ENCODE measurements at places on chromosomes 3 and 15.

- no peak for DNase-seq
These were observed 48.1 kb downstream of the ADAM10 start for GRCh38 chr15:58701376-58701775.

DNA sequence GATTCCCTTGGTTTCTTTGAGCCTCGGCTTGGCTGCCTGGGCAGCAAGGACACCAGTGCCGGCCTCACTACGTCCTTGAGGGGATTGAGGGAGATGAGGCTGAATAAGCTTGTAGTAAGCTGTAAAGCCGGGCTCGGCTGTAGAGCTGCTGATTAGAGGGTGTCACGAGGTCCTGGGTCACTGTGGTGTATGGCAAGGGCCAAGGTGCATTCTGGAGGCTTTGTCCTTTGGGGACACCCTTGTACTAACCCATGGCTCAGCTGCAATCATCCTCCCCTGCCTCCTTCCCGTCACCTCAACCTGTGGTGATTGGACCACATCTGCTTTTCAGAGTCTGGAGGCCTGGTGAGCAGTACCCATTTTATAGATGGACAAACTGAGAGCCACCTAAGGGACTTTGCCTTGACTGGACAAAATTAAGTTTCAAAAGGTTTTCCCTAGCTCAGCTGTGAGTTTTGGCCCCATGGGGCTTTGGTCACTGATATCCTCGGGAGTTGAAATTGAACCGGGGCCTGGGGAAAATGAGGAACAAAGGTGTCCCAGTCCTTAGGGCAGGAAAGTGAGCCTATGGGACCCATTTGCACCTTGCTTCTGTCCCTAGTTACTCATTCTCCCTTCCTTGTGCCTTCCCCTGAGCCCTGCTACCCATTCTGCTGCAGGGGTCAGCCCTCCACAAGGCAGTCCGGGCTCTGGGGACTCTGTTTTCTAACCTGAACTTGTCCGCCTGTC lies 2.4 kb downstream of the SLC6A6 start:
- DNase-seq, result no peak

DNA sequence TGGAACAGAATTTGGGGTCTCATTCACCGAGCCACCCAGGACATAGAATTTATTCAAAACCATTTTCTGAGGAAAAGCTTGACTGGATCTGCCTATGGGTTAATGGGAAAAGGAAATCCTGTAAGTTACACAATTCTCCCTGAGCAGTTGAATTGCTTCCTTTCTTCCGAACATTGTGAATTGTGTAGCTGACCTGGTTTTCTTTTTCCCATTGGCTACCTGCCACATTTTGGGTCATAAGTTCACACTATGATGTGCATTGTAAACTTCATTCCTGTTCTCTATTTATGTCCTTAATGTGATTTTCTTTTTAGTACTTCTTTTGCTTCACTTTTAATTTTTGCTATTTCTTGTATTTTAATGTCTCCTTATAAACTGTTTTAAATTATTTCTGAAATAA lies 386.0 kb upstream of the LRRC3B start:
- DNase-seq, result no peak

- no peak for DNase-seq
These were observed 120.0 kb downstream of the FNDC3B start for GRCh38 chr3:172159376-172159775.

DNA sequence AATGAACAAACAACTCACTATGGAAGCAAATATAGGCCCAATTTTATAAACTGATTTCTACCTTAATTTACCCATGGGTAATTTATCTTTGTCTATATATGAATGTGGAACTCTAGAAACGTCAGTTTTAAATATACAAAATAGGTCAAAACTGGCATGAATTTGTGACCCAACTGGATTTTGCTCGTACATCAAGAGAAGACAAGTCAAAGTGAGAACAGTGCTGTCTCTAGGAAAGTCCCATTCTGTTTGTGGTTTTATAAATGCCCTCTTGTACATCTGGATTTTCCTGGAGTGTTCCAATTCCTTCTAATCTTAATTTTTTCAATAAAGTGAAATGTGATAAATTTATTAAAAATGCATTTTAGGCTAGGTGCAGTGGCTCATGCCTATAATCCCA lies 50.2 kb upstream of the ABHD10 start:
- DNase-seq, result no peak

DNA sequence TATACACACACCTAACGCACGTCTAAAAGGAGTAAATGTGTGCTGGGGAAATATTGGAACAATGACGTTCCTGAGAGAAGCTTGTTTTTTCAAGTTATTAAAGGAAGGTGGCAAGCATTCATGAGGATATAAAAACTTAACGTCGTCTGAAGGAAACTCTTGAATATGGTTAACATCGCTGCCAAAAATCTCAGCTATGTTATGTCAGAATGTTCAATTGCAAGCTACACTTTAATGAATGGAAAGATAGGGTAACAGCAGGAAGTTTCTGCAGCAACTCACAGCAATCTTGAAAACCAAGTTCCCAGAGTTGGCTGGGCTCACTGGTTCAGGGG lies 54.3 kb upstream of the MEF2A start:
- DNase-seq, result no peak

DNA sequence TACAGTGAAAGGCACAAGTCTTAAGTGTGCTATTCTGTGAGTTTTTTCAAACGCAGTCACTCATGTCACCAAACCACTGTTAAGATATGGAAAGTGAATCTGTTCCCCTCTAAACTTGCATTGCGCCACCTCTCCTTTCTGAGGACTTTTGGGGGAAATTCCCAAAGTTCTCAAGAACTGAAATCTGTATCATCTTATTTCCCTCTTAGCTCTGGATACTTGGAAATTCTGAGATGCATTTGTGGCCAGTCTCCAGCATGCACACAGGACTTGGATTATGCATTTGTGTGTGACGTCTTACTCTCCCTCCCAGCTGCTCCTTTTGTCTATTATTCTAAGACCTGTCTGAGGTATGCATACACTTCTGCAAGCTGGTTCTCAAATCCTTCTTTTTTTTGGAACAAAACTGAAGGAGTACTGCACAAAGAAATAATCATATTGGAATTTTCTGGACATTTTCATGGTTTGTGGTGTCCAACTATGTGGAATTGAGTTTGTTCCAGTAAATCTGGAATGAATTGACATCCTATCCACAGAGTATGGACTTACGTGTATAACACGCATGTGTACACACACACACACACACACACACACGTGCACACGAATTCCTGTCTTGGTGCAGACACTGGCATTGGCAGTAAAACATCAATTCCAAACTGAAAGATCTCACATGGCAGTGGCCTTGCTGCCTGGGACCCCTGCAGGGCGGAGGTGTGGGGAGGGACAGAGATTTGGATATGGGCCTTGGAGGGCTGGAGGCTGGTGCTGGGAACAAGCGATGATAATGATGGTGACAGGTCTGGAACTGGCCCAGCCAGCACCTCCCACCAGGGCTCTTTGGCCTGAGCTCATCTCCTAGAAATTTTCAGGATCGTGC lies 8.2 kb upstream of the LCTL start:
- DNase-seq, result no peak

- no peak for DNase-seq
These were observed 16.5 kb downstream of the SLC12A1 start for GRCh38 chr15:48222627-48223026.

GRCh38 chr15:65476903-65477302 lies 40.6 kb downstream of the DPP8 start:
- no peak for DNase-seq

- no peak for DNase-seq
These were observed 33.0 kb downstream of the MITF start for GRCh38 chr3:69772152-69772867.

DNA sequence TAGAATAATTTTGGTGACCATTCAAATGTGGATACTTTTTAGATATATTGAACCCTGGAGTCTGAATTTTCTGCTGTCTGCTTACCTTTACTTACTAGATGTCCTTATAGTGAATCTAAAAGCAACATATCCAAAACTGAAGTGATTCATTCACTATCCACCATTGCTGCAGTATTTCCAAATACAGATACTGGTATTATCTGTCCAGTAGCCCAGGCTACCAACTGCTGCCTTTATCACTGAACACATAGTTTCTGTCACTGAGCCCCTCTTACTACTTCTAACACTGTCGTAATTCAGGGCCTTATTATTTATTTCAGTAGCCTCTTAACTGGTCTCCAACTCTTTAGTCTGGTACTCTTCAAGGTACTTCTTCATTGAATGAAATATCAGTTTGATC lies 49.2 kb downstream of the SLMAP start:
- DNase-seq, result no peak

- DNase-seq, result no peak
These were observed 66.7 kb upstream of the PRICKLE2 start for GRCh38 chr3:64291956-64292355.

- no peak for DNase-seq
These were observed 17.8 kb downstream of the FLNB start for GRCh38 chr3:58025837-58026569.

DNA sequence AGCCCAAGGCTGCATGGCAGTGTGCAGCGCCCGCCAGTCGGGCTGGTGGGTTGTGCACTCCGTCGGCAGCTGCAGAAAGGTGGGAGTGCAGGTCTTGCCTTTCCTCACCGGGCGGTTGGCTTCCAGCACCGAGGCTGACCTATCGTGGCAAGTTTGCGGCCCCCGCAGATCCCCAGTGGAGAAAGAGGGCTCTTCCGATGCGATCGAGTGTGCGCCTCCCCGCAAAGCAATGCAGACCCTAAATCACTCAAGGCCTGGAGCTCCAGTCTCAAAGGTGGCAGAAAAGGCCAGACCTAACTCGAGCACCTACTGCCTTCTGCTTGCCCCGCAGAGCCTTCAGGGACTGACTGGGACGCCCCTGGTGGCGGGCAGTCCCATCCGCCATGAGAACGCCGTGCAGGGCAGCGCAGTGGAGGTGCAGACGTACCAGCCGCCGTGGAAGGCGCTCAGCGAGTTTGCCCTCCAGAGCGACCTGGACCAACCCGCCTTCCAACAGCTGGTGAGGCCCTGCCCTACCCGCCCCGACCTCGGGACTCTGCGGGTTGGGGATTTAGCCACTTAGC lies 4.3 kb downstream of the ISL2 start:
- peak; percentile 71 for DNase-seq

GRCh38 chr15:97972366-97972765 lies 11.9 kb downstream of the ARRDC4 start:
- DNase-seq, result no peak

DNA sequence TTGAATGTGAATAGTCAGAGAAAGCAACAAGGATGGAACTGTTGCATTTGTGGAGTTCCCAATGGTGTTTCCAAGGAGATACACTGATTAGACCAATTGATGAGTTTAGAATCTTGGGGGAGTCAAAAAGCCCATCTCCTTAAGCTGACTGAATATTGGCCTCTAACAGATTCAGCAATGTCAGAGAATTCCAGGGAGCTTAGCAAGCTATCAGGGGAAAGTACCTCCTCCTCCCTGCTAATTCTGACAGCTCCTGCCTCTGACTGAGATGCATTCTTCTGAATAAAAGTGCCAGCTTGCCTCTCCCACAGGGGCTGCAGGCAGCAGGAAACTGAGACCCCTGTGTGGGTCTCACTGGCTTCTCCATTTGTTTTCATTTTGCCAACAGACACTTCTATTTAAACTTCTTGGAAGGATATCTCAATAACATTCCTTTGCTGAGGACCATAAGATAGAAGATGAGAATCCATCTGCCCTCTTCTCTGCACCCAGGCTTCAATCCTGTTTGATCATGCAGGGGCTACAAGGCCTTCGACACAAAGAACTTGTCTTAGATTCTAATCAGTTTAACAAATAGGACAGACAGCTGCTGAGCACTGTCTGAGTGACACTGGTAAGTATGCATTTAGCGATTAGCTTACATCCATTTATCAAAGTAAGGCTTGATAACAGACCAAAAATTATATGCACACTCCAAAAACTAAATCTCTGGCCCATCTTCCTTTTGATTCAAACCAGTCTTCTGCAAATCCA lies 1080.8 kb downstream of the TUSC7 start:
- DNase-seq, result no peak

- DNase-seq, result no peak
These were observed 128.8 kb upstream of the LMOD3 start for GRCh38 chr3:69251078-69251805.

- no peak for DNase-seq
These were observed 30.1 kb upstream of the TBC1D5 start for GRCh38 chr3:17772556-17772955.

GRCh38 chr3:54593653-54594052 lies 334.2 kb downstream of the LRTM1 start:
- DNase-seq, result no peak

- no peak for DNase-seq
These were observed 46.9 kb downstream of the SENP2 start for GRCh38 chr3:185632996-185633395.
